ENCODE measurements at places on chromosomes 7 and 10.
A peak's percentile ranks its signal among the peaks of the same experiment; 100 is the strongest.

DNA sequence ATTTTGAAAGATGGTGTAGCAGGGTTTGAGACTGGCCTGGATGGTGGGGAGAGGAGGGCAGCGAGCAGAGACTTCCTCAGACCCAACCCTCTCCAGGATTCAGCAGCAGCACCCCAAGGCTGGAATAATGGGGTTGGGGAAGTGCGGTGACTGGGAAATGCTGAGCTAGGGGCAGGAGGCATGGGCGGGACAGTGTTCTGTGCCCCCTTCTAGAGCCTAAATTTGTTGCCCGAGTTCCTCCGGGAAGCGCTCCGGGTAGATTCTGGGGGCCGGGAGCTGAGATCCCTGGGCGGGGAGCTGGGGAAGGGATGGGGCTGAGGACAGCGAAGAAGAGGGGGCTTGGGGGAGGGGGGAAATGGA, at the start of gene CHAT:
TSS of gene CHAT (plus strand) at position 156 of the 360 bp plus-strand sequence. CDS start at position 309, 153 bp downstream.
- no peak for DNase-seq

GRCh38 chr7:93594250-93594649, 19.7 kb upstream of the CALCR start:
- DNase-seq: no peak

GRCh38 chr10:58431903-58432302, 46.7 kb downstream of the TFAM start:
- peak; percentile 24 for DNase-seq

GRCh38 chr7:54397836-54398612, 144.2 kb upstream of the VSTM2A start:
- no peak for DNase-seq

DNA sequence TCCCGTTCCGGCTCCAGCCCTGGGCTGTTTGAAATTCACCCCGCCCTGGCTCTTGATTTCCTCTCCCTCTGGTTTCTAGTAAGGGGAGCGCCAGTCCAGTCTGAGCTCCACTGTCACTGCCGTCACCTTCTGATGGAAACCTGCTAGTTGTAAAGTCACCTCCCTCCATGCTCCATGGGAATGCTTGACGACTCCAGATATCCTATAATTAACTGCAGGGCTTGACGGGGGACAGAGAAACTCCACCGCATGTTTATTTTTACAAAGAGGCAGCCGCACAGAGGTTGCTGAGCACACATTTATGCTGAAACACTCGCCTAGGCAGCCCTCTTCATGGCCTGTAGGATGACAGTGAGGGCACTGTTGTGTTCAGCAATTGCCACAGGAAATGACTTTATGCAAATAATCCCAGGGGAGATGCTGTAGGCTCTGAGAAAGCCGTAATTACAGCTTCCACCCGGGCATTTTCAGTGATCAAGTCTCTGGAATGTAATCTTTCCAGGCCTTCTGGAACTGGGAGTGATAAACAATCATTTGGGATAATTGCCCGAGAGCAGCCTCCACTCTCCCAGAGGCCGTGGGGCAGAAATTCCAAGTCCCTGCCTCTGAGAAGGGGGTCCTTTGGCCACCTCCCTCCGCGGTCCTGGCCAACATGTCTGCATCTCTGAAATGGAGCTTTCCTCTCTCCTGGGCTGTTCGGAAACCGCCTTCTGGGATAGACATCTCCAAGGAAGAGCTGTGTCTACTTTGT, 300.5 kb downstream of the KLF6 start:
- DNase-seq: peak; percentile 58

- DNase-seq: no peak
These were observed 37.4 kb downstream of the VIM start for GRCh38 chr10:17265468-17265867.

Measured in foreskin fibroblast (primary cell).